ENCODE measurements at places on chromosomes 5 and 9.

- DNase-seq = no peak
Measured at GRCh38 chr9:129022037-129022436, 6.1 kb downstream of the SH3GLB2 start.

DNA sequence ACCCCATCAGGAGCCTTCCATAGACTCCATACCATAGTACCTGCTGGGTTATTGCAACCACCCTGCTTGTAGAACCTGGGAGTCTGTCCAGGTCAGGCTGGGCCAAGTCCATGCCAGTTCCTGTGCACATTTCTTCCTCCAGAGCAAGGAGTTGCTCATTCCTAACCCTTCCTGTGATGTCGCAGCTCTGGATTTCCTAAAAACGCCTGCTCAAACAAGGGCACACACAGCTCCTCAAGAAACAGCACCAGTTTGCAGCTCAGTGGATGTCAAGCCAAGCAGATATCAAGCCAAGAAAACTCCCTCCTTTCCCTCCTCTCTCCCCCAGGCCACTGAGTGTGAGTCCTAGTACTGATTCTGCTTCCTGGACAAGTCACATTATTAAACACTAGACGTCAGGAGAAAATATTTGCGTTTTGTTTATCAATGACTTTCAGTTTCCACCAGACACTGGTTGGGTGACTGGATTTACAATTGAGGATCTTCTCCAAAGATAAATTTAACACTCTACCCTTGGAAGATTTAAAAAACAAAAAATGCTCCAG is 59.6 kb downstream of the SLC1A1 start:
- no peak for DNase-seq

- no peak for DNase-seq
Measured at GRCh38 chr5:173328844-173329490, 753 bp upstream of the STC2 start.

- no peak for DNase-seq
Measured at GRCh38 chr5:65017636-65018035, 248.9 kb downstream of the CWC27 start.

GRCh38 chr5:30156156-30156555 is 1037.3 kb upstream of the CDH6 start:
- DNase-seq = no peak

All from ascending aorta (tissue), 2 donors.